Activated T-cell treated with anti-CD3 and anti-CD28 coated beads, Interleukin-2, amount 50 U/mL, for 1 hour (primary cell): ENCODE measurements at places on chromosomes 2 and 18.

DNA sequence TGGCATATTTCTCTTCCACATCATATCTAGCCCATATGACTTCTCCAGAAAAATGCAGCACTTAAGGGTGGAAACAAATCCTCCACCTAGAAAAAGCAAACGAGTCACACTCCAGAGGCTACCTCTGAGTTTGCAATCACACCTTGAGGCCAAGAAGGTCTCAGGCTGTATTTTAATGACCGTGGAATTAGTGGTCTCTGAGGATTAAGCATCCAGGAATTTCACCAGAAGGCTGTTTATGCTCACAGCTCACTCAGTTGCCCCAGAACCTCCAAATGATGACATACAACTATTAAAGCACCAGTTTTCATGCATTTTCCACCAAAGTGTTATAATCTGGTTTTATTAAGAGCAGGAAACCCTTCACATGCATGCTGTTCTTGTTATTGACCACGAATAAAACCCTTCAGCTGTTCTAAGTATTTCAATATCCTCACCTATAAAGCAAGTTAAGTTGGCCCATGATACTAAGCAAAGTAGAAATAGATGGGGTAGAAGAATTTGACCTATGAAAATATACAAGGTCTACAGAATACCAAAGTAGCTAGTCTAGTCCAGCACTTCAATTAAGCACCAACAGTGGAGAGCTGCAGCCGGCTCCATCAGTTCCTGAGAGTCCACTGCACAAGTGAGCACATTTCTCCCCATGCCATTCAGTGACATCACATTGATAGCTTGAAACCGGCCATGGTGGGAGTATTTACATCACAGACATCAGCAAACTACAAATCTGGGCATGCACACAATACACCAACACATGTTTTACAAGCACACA lies 39.5 kb upstream of the SLC14A1 start:
- no peak for DNase-seq

- DNase-seq, result no peak
Observed at GRCh38 chr2:118417406-118418120, 329.3 kb downstream of the INSIG2 start.

DNA sequence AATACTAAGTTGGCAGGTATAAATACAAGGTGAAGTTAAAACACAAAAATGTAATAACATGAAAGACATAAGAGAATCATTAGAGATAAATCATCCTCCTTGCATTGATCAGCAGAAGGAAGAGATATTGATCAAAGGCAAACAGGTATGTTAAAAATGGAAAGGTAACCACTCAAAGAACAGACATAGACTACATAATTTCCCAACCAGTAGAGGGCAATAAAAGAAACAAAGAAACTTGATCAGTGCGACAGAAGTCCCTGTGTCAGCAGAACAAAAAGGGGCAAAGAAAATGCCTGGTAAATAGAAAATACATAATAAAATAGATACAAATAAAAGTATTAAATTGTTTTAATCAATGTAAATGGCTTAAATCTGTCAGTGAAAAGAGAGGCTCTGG lies 53.6 kb downstream of the FAM228A start:
- no peak for DNase-seq

DNA sequence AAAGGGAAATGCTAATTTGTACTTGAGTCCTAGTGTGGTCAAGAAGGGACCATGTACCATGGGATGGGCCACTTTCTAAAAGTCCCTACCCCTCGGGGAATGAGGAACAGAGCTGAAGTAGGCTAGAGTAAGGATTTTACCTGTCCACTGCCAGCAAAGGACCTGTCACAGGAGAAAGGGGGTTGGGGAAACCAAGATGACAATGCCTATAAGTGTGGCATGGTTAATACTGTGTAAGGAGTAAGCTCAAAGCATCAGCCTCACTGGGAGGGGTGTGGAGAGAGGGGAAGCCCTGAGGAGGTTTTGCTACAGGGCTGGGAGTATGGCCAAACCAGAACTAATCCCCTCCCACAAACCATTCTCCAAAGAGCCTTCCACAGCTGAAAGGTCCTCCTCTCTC lies 15.8 kb downstream of the GKN2 start:
- DNase-seq, result no peak

GRCh38 chr2:208015475-208015874 lies 9.9 kb downstream of the PLEKHM3 start:
- no peak for DNase-seq

GRCh38 chr2:205786976-205787375 lies 104.7 kb downstream of the NRP2 start:
- no peak for DNase-seq

- no peak for DNase-seq
Observed at GRCh38 chr2:45494275-45494977, 116.6 kb downstream of the SRBD1 start.

DNA sequence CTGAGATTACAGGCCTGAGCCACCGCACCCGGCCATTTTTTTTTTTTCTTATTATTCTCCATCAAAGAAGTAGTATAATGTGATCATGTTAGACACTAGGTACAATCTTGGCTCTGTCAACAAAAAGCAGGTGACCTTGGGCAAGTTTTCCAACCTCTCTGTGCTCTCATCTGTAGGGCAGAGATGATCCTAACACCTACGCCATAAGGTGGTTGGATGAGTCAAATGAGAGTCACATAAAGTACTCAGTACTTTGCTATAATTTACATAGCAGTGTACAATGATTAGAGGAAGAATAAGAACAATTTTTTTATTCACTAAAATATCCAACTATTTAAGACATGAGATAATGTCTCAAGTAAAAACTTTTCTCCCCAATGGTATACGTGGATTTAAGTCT lies 128.6 kb downstream of the TGIF1 start:
- DNase-seq, result no peak

DNA sequence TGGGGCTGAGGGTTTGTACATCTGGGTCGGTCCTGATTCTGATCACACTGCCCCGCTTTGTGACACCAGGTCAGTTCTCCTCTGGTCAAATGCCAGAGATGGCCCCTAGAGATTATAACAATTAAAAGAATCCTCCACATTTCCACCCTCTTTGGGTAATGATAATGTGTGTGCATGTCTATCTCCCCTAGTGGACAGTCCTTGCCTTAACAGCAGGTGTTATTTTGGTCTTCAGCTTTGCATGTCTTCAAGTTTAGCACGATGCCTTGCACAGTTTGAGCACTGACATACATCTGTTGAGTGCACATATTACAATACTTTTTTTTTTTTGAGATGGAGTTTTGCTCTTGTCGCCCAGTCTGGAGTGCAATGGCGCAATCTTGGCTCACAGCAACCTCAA lies 25.7 kb upstream of the COX7A2L start:
- DNase-seq, result no peak

DNA sequence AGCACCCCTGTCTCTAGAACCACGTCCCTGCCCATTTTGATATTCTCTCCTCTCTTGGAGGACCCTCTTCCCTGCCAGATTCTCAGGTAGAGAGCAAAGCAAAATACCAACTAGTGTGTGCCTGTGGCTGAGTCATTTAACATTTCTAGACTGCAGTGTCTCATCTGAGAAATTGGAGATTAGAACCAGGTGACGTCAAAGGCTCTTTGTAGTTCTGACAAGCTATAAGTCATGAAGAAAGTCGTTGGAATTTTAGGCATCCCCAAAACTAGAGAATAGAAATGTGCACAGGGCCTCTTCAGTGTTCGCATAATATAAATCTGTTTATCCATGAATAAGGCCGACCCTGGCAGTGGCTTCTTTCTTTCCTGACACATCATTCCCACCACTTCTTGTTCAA lies 74.4 kb upstream of the TANC1 start:
- DNase-seq, result no peak
